A673 (cell line): ENCODE measurements at places on chromosomes 3 and 15. TPM values are rescaled to one million over a fixed set of nuclear protein-coding genes. Genes with fewer than 3 reads are reported as not detected.

SERPINI2 gene
- total RNA-seq, result not detected in 2 replicates

ALS2CL gene
- total RNA-seq, result 0.20 and 0.24 TPM in 2 replicates

MESP2 gene
- 0.26 and 0.81 TPM in 2 replicates for total RNA-seq

SPATA12 gene
- total RNA-seq, result not detected in 2 replicates

GOLGA8J gene
- total RNA-seq, result 0.22 TPM in 1 of 2 replicates, not detected in the other

UBAP1L gene
- total RNA-seq, result 3.6 and 3.9 TPM in 2 replicates

ZDHHC3 gene
- total RNA-seq, result 94.7 and 95.2 TPM in 2 replicates

MORC1 gene
- total RNA-seq, result 0.68 and 0.88 TPM in 2 replicates

SLC35G2 gene
- total RNA-seq, result 25.0 and 26.4 TPM in 2 replicates

GOLGA6A gene
- total RNA-seq, result not detected in 2 replicates

SLC38A3 gene
- total RNA-seq, result 0.31 TPM in 1 of 2 replicates, not detected in the other

TMOD2 gene
- 0.67 and 1.6 TPM in 2 replicates for total RNA-seq

FSIP1 gene
- 0.37 and 0.70 TPM in 2 replicates for total RNA-seq

DNA sequence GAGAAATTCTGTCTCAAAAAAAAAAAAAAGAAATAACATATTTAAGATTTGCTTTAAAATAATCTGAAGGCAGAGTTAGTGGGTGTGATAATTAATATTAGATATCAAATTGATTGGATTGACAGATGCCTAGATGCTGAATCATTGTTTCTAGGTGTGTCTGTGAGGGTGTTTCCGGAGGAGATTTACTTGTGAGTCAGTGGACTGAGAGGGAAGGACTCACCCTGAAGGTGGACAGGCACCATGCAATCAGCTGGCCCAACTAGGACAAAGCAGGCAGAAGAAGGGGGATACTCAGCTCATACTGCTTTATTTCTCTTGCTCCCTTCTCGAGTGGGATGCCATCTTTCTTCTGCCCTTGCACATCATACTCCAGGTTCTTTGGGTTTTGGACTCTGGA lies 16.7 kb upstream of the RPL24 start:
- DNase-seq, result no peak

DNA sequence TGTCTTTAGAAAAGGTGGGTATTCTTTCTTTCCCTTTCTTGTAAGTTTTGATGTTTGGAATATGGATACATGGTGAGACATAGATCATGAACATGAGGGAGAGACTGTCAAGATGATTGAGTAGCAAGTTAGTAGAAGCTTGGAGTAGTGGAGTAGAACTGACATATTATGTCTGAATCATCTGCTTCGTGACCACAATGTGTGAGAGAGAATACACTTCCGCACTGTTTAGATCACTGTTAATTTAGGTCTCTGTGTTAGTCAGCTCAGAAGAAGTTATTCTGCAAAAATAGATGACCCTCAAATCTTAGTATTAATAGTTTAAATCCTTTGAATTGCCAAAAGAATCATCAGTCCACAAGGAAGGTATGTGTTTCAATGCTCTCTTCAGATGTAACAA lies 151.0 kb downstream of the OXSM start:
- DNase-seq, result no peak

- DNase-seq, result no peak
Observed at GRCh38 chr15:100256970-100257650, 84.7 kb downstream of the ADAMTS17 start.

DNA sequence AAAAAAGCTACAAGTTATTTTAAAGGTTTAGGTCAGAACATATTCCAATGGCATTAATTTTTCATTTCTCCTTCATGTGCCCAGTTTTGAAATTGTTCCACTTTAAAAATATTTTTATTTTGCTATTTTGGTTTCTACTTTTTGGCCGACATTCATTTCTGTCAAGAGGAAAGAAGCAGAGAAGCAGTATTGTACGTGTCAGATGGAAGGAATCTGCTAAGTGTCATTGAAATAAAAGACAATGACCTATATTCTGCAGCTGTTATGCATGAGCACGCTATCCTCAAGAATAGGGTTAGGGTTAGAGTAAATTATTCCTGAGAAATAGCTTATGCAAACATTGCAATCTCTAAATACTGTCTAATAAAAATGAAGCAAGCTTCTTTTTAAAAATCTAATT lies 941.7 kb downstream of the TUSC7 start:
- no peak for DNase-seq

DNA sequence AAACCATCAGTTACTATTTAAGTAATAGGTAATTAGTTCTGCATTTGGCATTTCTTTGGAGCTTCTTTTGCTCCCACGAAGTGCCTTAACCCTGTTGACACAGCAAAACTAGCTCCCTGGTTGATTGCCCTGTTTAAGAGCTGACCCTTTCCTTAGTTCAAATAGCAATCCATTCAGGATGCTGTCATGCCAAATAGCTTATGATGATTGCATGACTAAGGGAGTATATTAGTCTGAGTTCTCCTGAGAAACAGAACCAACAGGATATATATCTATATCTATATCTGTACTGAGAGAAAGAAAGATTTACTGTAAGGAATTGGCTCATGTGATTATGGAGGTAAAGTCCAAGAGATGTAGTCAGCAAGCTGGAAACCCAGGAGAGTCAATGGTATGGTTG lies 50.3 kb upstream of the SPRED1 start:
- no peak for DNase-seq

GRCh38 chr15:66599536-66600239 lies 33.9 kb upstream of the LCTL start:
- DNase-seq, result no peak

GRCh38 chr3:30315447-30315846 lies 291.0 kb upstream of the TGFBR2 start:
- no peak for DNase-seq

- no peak for DNase-seq
Observed at GRCh38 chr3:28326458-28326926, 22.0 kb upstream of the ZCWPW2 start.

- DNase-seq, result no peak
Observed at GRCh38 chr3:78873641-78874040, 894.2 kb downstream of the ROBO1 start.

DNA sequence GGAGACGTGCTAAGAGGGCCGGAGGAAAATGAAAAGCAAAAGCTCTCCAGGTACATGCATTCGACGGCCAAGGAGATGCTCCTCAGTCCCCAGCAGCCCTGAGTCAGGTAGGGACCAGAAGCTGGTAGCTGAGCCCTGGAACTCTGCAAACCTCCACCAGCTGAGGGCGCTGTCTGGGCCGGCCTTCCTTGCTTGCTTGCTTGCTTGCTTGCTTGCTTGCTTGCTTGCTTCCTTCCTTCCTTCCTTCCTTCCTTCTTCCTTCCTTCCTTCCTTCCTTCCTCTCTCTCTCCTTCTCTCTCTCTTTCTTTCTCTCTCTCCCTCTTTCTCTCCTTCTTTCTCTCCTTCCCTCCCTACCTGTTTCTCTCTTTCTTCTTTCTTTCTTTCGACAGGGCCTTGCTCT lies 94.6 kb upstream of the RASGRF1 start:
- peak; percentile 39 for DNase-seq

GRCh38 chr15:96356494-96357455 lies 26.3 kb downstream of the NR2F2 start:
- DNase-seq, result peak; percentile 92

DNA sequence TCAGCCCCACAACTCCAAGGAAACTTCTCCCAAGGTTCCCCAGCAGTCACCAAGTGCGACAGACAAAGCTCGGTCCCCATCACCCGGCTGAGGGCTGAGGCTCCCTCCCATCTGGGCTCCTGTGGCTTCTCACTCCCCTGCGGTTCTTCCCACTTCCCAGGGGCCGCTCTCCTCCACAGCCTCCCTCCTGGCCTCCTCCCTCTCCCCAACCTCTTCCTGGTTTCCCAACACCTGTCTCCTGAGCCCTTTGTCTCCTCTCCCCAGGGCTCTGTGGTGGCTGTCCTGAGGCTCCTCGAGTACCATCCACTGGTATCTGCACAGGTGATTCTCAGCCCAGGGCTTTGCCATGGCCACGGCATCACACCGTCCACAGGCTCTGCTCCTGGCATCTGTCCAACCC lies 113.2 kb upstream of the NSMCE3 start:
- DNase-seq, result no peak

DNA sequence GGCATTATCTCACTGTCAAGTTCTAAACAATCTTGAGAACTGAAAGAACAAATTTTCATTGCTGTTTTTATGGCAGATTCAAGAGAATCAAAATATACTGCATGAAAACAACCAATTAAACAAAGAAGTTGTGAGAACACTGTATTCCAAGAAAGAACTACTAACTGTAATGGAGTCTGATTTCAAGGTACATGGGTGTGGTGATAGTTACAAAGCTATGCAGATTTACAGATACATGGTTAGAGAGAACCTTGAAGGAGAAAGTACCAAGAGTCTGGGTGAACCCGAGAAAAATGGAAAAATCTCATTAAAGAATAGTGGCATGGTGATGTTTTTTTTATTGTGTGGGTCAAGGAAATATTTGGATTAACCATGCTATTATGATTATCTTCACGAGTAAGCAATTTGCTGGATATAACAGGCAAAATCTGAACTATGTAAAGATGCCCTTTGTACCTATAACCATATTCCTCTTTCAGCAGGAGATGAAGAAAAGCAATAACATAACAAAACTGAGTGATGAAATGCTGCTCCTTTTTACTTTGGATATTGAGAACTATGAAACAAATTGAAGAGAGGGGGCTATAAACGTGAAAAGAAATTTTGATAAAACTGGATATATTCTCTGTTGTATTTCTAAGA lies 100.4 kb downstream of the PLSCR2 start:
- no peak for DNase-seq

- peak; percentile 22 for DNase-seq
Observed at GRCh38 chr3:129195731-129196256, 12.1 kb upstream of the CNBP start.

DNA sequence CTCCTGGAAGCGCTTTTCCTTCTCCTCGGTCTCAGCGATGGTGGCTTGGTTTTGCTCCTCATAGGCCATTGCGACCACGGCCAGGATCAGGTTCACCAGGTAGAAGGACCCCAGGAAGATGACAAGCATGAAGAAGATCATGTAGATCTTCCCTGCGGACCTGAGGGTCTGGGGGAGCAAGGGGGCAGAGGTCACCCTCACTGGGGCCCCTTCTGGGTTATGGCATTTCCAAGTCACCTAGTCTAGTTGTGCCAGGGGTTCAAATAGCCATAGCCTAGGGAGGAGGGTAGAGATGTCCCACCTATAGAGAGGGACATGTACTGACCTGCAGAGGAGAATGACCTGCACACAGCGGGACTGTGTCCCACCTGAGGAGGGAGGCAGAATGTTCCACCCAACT lies 43.5 kb downstream of the SCN5A start:
- no peak for DNase-seq

- no peak for DNase-seq
Observed at GRCh38 chr3:8458238-8458661, 43.4 kb upstream of the LMCD1 start.

DNA sequence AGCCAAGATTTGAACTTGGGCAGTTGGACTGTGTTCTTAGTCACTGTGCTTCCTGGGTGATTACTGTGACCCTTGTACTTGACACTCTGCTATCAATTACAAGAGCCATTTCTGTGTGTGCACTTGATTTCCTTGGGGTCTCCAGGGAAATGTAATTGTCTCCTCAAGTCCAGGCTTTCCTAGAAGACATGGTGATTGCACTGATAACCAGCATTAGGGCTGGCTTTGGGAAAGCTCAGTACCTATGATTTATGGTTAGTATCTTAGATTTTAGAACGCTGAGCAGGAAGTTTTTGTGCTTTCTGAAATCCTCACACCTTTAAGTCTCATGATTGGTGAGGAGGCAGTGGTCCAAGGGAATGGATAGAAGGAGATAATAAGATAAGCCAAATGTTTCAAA lies 1.6 kb upstream of the CLDN11 start:
- DNase-seq, result no peak
